CD4-positive, CD25-positive, alpha-beta regulatory T cell (primary cell): ENCODE measurements at places on chromosomes 11 and 22. TPM values are rescaled to one million over a fixed set of nuclear protein-coding genes. Genes with fewer than 3 reads are reported as not detected.

DNA sequence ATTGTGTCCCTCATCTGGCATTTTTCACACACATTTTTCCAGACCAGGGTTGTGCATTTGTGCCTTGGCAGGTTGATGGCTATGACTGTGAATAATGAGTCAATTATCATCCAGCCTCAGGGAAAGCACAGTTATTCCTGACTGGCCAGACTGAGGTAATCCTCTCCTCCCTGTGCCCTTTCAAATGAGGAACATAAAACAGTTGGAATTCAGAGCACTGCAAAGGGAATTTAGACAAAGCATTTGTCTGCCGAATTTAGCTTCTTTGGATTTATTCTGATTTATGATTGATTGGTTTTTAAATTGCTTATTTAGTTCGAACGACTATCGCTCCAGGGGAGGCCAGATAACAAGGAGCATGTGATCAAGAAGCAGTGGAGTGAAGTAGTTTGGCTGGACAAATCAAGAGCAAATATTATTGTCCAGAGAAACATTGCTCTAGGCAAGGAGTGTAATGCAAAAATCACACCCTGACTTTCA is 30.8 kb upstream of the RAG2 start:
- no peak for DNase-seq
- no peak overlapping the region for H3K4me3 ChIP-seq
- H3K36me3 ChIP-seq = no peaks in the 10 kb centered on the region
- H3K27ac ChIP-seq = no peak overlapping the region

Gene CFAP300
- total RNA-seq = not detected

DNA sequence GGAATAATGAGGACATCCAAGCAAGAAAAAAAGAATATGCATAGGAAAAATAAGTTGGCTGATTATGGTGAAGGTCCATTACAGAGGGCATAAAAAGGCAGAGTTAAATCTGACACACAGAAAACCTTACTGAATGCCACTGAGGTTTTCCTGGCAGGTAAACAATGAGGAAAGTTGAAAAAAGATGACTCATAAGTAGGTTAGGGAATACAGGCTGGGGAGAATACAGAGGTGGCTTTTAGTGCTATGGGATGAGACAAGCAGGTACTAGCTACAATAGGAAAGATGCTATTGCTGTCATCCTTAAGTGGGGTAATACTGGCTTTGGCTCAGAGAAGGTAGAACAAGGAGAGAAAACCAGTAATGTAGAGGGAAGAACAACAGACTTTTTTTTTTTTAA is 44.7 kb downstream of the CSTF3 start:
- no peak for DNase-seq
- H3K4me3 ChIP-seq = no peak overlapping the region
- no peaks in the 10 kb centered on the region for H3K36me3 ChIP-seq
- H3K27ac ChIP-seq = no peak overlapping the region
- H3K27me3 ChIP-seq = no peaks in the 10 kb centered on the region

DNA sequence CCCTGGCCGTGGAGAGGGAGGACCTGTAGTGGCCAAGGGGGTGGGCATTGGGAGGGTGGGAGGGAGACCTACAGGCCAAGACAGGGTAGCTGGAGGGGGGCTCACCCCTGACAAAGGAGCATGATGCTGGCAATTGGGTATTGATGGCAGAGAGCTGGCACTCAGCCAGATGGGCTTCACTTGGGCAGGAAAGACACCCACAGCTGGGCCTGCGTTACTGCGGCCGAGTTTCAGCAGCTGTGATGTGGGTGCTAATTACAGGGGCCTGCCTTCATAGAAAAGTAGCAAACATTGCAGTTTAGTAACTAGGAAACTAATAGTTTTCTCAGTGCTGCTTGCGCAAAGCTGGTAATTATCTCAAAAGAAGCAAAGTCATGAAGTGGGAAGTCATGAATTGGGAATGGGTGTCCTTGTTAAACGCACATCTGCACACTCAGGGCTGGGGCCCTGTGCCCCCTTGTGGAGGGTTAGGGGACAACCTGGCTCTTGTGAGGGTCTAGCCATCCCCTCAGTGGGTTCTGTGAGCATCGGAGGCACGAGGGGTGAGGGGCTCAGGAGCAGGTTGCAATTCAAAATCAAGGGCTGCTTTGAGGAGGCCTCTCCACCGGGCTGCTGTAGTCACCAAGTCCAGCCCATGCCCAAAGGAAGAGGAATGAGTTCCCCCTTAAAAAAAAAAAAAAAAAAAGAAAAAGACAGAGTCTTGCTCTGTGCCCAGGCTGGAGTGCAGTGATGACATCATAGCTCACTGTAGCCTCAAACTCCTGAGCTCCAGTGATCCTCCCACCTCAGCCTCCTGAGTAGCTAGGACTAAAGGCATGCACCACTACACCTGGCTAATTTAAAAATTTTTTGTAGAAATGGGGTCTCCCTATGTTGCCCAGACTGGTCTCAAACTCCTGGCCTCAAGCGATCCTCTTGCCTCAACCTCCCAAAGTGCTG is 24.4 kb upstream of the TXNRD2 start:
- no peak for DNase-seq
- peaks cover 3% of the 10 kb centered on the region for H3K36me3 ChIP-seq
- no peaks in the 10 kb centered on the region for H3K27me3 ChIP-seq
- H3K4me3 ChIP-seq = no peak overlapping the region

GRCh38 chr11:122742301-122743018 is 86.9 kb downstream of the UBASH3B start:
- no peak overlapping the region for H3K4me3 ChIP-seq
- H3K36me3 ChIP-seq = no peaks in the 10 kb centered on the region
- peak overlapping the region; percentile 84 for H3K27ac ChIP-seq

- no peaks in the 10 kb centered on the region for H3K36me3 ChIP-seq
- no peak overlapping the region for H3K4me3 ChIP-seq
- no peak overlapping the region for H3K27ac ChIP-seq
- no peaks in the 10 kb centered on the region for H3K4me1 ChIP-seq
- no peak for DNase-seq
- peaks cover 9% of the 10 kb centered on the region for H3K27me3 ChIP-seq
Measured at GRCh38 chr22:32226326-32227104, 21.6 kb upstream of the RFPL2 start.

- DNase-seq = no peak
- no peak overlapping the region for H3K4me3 ChIP-seq
- H3K27ac ChIP-seq = no peak overlapping the region
- peaks cover 3% of the 10 kb centered on the region for H3K27me3 ChIP-seq
- H3K36me3 ChIP-seq = no peaks in the 10 kb centered on the region
- H3K4me1 ChIP-seq = no peaks in the 10 kb centered on the region
Measured at GRCh38 chr11:10601837-10602236, 33.4 kb upstream of the LYVE1 start.

GRCh38 chr11:70292166-70292565 is 21.7 kb downstream of the PPFIA1 start:
- no peaks in the 10 kb centered on the region for H3K4me1 ChIP-seq
- peaks cover 32% of the 10 kb centered on the region for H3K36me3 ChIP-seq
- H3K4me3 ChIP-seq = no peak overlapping the region
- H3K27me3 ChIP-seq = no peaks in the 10 kb centered on the region

DNA sequence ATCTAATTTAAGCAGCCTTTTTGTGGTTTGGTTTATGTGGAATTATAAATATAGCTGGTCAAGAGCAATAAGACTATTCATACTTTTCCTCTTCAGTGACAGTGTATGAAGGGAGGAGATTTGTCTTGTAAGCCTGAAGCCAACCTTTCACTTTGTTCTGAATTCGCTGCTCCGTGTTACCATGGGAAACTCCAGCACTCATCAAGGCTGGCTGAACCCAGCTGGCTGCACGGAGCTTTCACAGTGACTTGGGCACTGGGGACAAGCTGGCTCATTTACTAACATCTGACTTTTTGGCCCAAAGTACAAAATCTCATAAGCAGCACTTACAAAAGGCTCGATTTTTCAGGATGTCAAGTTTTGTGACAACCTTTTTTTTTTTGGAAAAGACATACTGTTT is 120.4 kb upstream of the GRIA4 start:
- H3K4me1 ChIP-seq = no peaks in the 10 kb centered on the region
- no peak overlapping the region for H3K27ac ChIP-seq
- no peak overlapping the region for H3K4me3 ChIP-seq
- DNase-seq = no peak
- no peaks in the 10 kb centered on the region for H3K27me3 ChIP-seq
- H3K36me3 ChIP-seq = no peaks in the 10 kb centered on the region

GRCh38 chr22:22872722-22873708 is 14.6 kb upstream of the IGLL5 start:
- H3K27ac ChIP-seq = no peak overlapping the region
- H3K36me3 ChIP-seq = no peaks in the 10 kb centered on the region
- DNase-seq = no peak
- H3K27me3 ChIP-seq = peaks cover 3% of the 10 kb centered on the region

Gene OR10A4
- total RNA-seq = not detected
